GM06990 (cell line): ENCODE measurements at places on chromosomes 1 and 21.

GRCh38 chr1:14774225-14774624 lies 175.7 kb downstream of the KAZN start:
- DNase-seq, result no peak

DNA sequence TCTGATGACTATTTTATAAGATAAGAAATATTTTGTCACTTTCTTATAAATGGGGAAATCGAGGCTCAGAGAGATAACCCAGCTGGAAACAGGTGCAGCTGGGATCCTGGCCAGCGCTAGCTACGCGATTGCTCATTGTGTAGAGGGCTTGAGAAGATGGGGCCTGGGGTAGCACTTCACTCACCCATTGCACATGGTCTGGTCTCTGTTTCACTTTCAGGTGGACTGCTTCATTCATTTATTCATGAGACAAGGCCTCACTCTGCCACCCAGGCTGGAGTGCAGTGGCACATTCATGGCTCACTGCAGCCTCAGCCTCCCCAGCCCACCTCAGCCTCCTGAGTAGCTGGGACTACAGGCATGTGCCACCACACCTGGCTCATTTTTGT lies 23.8 kb downstream of the UBE4B start:
- no peak for DNase-seq

GRCh38 chr1:39980555-39981313 lies 25.8 kb downstream of the MFSD2A start:
- DNase-seq, result no peak

DNA sequence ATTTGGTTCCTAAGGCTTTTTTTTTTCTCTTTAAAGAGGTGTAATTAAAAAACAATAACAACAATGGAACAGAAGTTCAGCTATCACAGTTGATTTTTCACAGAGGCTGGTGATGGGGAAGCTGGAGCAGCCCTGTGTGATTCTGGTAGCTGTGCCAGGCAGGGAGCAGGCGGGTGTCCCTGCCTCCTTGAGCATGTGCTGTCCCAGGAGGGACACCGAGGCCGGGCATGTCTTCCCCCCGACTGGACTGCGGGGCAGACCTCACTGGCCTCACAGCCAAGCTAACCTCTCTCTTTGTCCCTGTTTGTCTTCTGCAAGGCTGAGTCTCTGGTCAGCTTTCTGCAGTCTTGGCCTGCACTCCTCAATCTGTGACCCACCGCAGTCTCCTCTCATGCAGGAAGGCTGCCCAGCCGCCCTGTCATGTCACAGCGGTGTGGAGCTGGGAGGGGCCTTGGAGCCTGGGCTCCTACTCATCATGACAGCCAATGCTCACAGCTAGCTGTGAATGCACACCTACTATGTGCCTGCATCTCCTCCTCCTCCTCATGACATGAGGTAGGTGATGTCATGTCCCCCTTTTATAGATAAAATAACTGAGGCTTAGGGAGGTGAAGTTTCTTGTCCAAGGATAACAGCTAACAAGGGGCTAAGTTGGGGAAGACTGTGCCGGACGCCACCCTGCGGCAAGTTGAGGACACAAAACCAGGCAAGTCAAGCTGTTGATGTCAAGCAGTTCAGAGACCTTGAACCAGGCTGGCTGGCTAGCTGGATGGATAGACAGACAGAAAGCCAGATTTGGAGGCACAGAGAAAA lies 10.3 kb upstream of the ACTL8 start:
- no peak for DNase-seq

DNA sequence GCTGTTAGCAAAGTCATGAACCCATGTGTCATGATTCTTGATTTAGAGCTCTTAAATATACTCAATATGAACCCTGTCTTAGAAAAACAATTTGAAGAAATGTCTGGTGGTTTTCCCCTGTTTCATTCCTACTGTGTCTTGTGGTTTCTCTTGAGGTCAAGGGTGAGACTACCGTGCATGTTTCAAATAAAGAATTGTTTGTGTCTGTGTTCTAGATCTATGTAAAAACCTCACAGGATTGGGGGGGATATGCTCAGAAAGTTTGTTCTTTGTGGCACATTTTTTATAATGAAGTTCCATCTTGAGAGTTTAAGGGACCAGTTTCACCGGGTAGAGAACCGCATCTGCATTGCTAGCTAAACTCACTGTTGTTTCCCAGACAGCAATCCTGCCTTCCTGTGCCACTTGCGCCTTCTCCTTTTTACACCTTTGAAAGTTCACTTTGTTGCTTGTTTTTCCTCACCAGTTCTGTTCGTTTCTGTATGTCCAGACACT lies 30.9 kb upstream of the CACYBP start:
- peak; percentile 65 for DNase-seq

GRCh38 chr1:245091818-245092637 lies 62.8 kb upstream of the KIF26B start:
- DNase-seq, result no peak

- no peak for DNase-seq
Measured at GRCh38 chr1:60281360-60281932, 207.9 kb upstream of the C1orf87 start.

DNA sequence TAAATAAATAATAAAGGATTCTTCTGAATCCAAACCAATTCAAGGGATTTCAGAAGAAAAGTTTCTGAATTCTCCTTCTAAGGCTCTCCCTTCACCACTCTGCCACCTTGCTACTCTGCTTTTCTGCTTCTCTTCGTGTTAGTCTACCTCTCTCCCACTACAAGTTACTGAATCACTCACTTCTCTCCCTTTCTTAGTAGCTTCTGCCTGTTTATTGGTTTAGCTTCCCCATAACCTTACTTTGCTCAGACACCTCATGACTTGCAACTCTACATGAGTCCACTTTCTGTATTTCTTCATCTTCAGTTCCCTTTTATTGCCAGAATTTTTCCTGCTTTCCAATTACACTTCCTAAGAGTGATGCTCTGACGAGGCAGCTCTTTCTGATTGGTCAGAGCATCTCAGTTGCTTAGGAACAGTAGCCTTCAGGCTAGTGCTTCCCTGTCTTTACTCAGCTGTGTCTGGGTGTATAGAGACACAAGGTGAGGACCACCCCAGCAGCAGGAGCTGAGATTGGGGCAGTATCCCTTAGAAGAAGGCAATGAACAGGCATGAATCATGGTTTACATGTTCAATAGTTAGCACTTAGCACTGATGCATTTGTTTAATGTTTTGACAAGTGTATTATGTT lies 144.6 kb downstream of the SLC30A10 start:
- no peak for DNase-seq

DNA sequence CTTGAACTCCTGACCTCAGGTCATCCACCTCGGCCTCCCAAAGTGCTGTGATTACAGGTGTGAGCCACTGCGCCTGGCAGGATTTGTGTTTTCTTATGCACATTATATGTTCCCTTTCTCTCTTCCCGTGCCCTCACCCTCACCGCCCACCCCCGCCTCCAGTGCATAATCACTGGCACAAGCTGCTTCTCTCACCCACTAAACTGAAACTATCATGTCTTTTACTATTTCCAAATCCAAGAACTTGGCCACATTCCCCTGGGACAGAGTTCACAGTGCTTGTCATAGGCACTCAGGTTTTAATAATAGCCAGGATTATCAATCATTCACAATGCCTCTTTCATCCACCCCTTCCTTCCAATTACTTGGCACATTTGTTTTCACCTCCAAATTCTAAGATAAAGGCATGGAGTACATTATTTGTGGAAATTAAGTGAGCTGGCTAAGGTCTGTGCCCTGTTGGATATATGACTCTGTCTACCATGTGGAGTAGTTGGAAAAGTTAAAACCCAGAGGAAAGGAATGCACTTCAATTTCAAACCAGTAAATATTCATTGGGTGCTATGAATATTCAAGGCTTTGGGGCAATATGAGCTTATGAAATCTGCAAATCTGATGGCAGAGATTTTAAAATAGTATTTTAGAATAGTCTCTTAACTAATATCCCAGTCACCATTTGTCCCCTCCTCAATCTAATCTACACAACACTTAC lies 17.6 kb upstream of the MAPKAPK2 start:
- DNase-seq, result no peak

GRCh38 chr21:35128536-35128935 lies 79.4 kb upstream of the RUNX1 start:
- DNase-seq, result no peak

DNA sequence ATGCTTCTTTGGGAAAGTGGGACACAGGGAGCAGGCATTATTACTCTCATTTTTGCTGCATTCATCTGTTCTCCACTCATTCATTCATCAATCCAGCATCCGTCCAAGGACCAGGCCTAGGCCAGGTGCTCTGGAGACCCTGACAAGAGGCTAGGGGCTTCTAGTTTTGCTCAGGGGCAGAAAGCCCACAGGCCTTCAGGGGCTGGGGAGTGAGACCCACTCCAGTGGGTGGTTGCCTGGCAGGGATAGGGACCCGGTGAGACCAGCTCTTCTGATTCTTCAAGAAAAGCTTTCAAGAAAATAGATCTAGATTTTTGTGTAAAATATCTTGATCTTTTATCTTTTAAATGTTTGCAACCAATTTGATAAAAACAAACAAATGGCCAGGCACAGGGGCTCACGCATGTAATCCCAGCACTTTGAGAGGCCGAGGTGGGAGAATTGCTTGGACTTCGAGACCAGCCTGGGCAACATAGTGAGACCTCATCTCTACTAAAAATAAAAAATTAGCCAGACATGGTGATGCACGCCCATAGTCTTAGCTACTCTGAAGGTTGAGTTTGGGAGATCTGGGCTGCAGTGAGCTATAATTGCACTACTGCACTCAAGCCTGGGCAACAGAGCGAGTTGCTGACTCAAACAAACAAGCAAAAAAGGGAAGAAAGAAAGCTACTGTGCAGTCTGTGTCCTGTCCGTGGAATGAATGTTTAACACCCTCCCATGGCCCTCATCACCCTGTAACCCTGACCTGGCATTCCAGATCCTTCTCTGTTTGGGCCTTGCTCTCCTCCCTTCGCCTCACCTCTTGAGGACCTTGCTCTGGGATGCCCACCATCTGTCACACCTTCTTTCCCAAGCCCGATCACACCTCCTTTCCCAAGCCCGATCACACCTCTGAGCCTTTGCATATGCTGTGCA lies 17.3 kb upstream of the LRP8 start:
- DNase-seq, result peak; percentile 57

GRCh38 chr1:31289021-31289420 lies 7.6 kb downstream of the SNRNP40 start:
- DNase-seq, result no peak

DNA sequence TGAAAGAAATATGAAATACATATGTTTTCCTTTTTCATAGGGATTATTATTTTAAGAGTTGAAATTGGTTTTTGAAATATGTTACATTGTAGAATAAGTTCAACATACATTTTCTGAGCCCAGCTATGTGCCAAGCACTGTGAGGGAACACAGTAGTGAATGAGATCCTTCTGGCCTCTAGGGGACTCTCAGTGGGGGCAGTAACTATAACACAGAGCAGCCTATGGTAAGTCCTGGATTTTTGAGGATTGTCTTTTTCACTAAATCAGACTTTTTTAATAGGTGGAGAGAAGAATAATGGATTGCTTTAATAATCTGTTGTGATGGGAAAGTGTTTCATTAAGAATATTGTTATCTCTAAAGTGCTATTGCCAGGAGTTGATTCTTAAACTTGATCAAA lies 2.4 kb downstream of the DNAJC6 start:
- no peak for DNase-seq

DNA sequence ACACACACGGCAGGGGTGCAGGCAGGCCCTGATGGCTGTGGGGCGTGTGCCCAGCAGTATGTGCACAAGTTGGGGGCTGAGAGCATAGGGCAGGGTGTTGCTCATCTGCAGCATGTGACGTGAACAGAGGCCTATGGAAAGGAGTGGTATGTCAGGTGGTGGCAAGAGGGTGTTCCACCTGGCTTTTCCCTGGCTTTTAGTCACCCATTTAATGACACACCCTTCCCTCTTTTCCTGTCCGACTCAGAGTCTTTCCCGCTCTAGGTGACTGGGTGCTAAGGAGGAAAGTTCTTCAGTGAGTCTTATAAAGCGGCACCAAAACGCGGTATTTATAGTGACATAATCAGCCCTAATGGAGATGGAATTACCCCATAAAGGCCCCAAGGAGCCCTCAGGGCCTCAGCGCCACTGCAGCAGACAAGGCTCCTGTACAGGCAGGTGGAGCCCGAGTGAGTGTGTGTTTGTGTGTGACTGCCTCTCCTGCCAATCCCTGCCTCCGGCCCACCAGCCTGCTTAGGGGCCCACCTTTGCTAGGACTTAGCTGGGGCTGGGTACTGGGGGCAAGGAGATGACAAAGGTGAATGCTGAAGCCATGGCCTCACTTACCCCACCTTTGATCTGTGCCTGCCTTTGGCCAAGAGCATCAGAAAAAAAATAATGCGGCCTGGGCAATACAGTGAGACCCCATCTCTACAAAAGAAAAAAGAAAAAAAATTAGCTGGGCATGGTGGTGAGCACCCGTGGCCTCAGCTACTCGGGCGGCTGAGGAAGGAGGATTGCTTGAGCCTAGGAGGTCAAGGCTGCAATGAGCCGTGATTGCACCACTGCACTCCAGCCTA lies 3.3 kb upstream of the EPHA2 start:
- no peak for DNase-seq
